Left kidney (tissue), 8 donors: ENCODE measurements at places on chromosomes 2 and 18. TPM values are rescaled to one million over a fixed set of nuclear protein-coding genes. Genes with fewer than 3 reads are reported as not detected.

BOLL gene
- 0.22 TPM for polyA plus RNA-seq

DNA sequence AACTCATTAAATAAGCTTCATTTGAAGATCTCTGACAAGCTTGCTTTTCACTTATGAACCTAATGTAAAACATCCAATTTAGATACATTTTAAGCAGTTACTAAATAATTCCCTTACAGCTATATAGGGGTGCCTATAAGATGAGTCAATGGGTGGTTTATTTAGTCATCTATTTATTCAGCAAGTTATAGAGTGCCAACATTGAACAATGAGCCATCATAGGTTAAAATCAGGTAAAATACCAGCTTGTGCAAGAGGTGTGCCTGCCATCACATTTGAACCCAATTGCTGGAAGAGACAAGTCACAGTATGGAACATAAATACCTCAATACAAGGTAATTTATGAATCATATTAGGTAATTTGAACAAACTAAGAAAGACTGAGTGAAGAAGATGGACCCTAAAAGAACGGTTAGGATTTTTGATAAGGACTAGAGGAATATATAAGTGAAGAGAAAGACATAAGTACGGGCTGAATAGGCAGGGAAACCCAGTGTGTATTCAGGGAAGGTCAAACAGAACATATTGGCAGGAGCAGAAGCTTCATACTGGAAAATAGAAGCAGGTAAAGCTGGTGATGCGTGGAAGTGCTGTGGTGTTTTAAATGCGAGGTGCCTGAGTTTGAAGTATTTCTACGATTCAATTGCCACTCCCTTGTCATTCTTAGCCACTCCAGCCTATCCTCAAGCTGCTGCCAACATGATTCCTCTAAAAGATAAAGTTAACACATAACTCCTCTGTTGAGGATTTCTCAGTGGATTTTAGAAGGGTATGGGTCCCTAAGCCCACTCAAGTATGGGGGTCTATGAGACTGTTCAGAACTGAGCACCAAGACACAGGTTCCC, 18.9 kb upstream of the STAT4 start:
- no peak for DNase-seq

GRCh38 chr18:48734460-48734859, 195.6 kb downstream of the CTIF start:
- no peak for DNase-seq

GRCh38 chr2:52074130-52074719, 1042.3 kb upstream of the NRXN1 start:
- no peak for DNase-seq

GRCh38 chr18:4750393-4751346, 295.6 kb upstream of the DLGAP1 start:
- DNase-seq: no peak

- DNase-seq: no peak
Measured at GRCh38 chr2:215355801-215356200, 43.9 kb downstream of the ATIC start.

DNA sequence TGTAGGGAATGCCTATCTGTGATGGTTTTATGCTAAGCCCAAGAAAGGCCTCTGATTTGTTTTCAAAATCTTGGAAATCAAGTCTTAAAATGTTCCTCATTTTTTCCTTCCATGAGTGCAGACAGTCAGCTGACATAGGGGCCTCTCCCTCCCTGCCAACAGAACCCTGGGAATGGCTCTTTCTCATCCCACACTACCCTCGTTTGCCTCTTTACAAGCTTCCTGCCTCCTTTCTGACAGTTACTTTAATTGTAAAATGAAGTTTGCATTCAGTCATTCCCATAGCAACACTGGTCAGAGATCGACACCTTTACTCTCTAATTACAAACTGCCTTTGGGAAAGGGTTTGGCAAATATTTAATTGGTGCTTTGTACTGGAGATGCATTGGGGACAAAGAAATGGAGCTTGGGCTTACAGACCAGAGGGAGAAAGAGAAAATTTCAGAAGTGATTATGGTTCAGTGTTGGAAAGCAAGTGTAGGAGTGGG, 25.4 kb downstream of the KIF5C start:
- DNase-seq: no peak

DNA sequence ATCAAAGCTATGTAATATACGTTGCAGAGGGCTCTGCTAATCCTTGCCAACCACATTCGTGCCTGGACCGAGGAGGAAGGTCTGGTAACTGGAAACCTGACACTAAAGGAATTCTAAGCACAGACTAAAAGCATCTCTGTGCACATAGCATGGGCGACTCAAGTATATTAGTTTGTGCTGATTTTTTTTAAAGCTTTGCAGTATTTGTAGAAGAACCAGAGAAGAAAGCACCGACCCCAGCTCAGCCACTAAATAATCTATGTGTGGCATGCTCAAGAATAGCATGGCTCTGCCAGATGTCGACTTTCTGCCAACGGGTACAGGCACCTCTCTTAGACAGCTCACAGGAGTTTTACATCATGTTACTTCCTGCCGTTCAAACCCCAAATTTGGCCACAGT, 73.2 kb upstream of the NRP2 start:
- DNase-seq: no peak

GRCh38 chr18:6751222-6751621, 21.7 kb downstream of the ARHGAP28 start:
- no peak for DNase-seq
